ENCODE measurements at places on chromosomes 3 and 15.
A peak's percentile ranks its signal among the peaks of the same experiment; 100 is the strongest.

GRCh38 chr3:189999718-190000117, 121.0 kb downstream of the P3H2 start:
- no peak for DNase-seq

DNA sequence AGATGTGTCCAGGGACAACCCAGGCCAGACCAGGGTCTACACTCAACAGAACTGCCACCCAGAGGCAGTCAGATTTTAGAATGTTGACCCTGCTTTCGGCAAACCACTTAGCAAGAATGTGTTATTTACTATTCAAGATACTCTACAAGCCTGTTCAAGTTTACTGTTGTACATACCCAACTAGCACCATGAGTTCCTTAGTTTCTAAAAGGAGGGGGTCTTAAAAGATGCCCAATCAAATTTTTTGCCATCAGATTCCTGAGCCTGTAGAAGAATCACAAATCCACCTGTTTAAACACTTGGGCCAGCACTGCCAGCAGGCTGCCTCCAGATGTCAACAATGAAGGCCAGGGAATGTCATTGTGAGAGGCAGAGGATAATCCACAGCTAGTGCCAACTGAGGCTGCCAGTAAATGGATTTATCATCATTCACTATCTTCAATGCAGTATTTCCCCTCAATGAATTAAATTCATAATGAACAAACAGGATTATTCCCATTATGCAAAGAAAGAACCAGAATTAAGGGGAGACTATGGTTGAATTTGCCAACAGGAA, 43.5 kb upstream of the SNRPA1 start:
- no peak for DNase-seq

DNA sequence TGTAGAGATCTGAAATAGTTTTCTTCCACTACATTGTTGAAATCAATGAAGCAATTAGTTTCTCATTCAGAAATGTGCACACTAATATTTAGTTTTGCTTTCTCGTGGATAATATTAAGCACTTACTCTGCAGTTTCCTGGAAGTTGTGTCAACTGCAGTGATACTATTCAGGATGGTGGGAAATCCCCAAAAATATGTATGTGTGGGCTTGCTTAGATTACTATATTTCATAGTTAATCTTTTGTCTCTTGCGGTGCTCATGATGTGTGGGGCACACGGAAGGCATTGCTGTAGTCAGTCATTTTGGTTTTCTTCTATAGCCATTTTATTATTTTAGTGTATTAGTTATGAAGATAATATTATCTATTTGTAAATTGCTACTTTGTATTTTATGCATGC, 19.7 kb downstream of the RAB11A start:
- no peak for DNase-seq

DNA sequence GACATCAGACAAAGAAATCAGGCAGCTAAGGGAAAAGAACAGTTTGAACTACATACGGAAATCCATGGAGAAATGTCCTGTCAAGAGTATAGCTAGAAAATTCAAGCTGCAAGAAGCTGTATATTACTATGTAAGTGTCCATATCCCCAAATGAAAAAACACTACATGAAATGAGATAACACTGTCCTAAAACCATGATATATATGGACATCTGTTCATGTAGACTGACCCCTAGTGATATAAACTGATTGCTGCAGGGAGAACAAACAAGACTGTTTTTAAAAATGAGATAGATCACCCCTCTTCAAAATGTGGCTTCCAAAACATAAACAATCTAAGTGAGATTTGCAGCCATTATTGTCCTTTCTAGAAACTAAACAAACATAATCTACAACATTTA, 985.6 kb downstream of the EPHA3 start:
- peak; percentile 11 for DNase-seq

- no peak for DNase-seq
These were observed 632.7 kb downstream of the NTRK3 start for GRCh38 chr15:87623832-87624231.

DNA sequence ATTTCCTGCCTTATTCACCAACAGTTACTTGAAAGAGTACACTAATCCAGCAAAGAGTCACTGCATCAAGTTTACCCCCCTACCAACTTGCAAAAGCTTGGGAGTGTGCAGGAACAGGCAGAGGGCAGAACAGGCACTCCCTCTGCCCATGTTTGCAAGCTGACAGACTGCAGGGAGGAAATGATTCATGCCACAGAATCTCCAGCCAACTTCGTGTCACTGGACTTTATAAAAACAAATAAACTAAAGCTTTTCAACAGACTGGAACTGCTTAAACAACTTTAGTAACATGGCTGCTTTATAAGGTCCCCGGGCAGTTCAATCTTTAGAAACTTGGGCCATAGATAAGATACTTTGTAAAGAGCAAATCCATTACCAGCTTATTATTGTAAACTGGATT, 129.5 kb downstream of the THRB start:
- peak; percentile 70 for DNase-seq

- DNase-seq: no peak
These were observed 39.9 kb downstream of the PPCDC start for GRCh38 chr15:75063338-75063737.

DNA sequence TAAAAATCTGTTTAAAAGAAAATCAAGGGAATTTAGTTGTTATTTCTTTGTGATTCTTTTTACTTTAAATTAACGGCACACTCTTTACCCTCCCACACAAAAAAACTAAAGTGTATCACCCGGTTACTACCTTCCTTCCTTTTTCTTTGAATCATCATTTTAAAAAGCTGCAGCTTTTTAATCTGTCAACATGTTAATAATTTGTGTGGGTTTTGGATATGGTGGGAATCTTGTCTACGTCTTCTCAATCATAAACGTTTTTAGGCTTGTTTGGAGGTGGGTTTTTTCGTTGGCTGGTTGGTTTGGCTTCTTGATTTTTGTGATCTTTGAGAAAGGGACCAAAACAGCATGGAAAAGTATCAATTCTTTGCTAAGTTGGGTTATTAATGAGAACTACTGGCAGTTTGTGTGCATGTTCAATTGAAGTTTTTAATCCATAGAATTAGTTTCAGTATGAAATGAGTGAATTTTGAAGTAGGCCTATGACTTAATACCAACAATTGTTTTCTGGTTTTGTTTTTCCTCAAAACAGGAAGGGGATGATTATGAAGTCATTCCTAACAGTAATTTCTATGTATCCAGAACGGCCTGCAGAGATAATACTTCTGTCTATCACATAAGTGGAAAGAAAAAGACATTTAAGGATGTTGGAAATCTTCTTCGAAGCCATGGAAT, 4.5 kb downstream of the SMC4 start:
- no peak for DNase-seq

DNA sequence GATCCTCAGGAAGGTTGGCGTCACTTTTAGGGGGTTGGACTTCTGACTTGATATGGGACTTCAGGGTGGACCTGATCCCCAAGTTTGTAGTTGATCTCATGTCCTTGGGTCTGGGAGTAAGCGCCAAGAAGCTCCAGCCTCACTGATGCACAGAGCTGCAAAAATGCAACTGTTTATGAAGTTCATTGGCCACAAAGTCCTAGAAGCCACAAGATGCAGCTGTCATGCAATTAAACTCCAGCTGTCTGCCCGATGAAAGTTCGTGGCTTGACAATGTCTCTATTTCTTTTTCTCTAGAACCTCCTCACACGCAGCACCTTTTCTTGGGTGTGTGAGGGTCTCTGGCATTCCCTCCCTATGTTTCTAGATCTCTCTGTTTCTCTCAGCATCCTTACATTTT, 9.2 kb upstream of the ACAN start:
- no peak for DNase-seq

DNA sequence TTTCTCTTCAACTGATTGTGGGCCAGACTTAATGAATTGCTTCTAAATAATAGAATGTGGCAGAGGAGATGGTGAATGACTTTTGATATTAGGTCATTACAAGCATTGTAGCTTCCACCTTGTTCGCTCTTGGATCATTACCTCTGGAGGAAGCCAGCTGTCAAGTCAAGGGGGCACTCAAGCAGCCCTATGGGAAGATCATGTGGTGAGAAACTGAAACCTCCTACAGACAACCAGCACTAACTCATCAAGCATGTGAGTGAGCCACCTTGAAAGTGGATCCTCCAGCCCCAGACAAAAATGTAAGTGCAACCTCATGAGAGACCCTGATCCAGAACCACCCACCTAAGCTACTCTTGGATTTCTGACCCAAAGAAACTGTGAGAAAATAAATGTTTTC, 109.8 kb upstream of the TBC1D5 start:
- no peak for DNase-seq

DNA sequence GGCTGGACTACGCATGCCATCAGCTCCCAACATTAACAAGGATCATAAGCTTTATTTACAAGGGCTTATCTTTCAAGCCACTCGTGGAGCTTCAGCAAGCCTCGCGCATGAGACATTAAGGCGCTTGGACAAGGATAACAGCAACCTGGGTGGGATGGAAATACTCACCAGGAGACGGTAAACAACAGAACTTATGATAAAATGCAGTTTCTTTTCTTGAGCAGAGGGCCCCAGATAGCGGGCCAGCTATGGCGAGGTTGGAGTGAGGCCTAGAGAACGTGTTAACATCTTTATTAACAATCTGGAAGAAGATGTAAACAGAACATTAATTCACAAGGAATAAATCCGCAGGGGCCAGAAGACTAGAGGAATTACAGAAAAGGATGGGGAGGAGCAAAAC, 158.2 kb downstream of the NTRK3 start:
- no peak for DNase-seq

- DNase-seq: peak; percentile 74
These were observed 38.0 kb upstream of the CBLB start for GRCh38 chr3:105906836-105907235.

GRCh38 chr15:78906316-78906620, 33.6 kb downstream of the MORF4L1 start:
- DNase-seq: peak; percentile 81

DNA sequence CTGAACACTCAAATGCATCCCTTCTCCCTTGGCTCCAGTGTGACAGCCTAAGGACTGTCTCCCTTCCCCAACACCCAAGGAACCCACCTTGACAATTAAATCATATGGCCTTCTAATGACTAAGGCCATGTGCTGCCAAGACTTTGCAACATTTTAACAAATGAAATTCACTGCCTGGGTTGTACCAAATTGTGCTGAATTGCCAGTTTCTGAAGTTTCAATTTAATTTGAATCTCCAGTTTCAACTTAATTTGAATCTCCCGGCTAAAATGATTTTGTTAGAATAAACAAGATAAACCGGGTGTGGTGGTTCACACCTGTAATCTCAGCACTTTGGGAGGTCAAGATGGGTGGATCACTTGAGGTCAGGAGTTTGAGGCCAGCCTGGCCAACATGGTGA, 72.4 kb upstream of the RAP2B start:
- DNase-seq: no peak

DNA sequence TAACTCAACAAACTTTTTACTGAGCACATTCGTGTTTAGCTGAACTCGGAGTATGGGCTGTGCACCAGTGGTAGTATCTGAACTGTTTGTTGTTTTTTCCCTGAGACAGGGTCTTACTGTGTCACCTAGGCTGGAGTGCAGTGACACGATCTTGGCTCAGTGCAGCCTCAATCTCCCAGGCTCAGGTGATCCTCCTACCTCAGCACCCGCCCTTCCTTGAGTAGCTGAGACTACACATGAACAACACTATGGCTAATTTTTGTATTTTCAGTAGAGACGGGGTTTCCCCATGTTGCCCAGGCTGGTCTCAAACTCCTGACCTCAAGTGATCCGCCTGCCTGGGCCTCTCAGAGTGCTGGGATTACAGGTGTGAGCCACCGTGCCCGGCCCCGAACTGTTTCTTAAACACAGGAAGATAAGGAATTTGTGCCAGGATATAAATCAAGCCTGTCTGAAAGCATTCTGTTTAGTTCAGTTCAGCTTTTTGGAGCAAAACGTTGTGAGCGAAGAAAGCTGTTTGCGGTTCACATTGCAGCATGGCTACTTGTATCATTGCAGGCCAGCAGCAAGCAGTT, 40.4 kb upstream of the SKOR1 start:
- no peak for DNase-seq

- peak; percentile 62 for DNase-seq
These were observed 220.1 kb upstream of the PRICKLE2 start for GRCh38 chr3:64445109-64445943.

DNA sequence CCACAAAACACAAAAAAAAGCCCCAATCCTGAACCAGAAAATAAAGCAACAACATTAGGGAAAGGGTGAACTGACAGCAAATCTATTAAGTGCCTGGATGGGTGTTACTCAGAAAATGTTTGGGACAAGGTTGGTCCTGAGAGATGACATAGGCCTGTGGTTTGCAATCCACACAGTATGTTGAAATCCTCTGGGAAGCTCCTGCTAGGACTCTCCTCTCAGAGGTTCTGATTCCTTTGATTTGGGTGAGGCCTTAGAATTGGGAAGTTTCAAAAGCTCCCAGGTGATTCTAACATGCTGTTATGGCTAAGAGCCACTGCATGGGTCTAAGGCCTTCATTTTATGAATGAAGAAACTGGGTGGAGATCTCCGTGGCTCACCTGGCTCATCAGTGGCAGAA, 18.4 kb downstream of the CLDN1 start:
- peak; percentile 26 for DNase-seq

DNA sequence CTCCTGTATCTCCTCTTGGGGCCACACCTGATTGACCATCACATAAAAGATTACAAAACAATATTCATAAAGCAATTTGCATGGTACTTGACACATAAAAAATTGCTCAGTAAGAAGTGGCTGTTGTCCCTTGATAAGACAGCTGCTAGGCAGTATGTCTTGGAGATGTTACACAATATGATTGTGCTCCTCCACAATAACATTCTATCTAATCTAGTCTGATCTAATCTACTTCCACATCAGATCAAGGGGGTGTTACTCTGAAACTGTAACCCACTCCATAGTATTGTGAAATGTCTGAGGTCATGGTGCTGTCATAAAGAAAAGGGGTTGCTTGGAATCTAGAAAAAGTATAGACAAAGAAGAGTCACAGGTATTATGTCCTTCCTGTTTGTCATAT, 23.4 kb upstream of the AQP9 start:
- DNase-seq: no peak

GRCh38 chr3:65490114-65490513, 548.6 kb downstream of the MAGI1 start:
- DNase-seq: no peak

GRCh38 chr3:71462586-71462985, 120.9 kb downstream of the FOXP1 start:
- no peak for DNase-seq

- DNase-seq: no peak
These were observed 9.2 kb downstream of the RAB8B start for GRCh38 chr15:63198371-63199250.

DNA sequence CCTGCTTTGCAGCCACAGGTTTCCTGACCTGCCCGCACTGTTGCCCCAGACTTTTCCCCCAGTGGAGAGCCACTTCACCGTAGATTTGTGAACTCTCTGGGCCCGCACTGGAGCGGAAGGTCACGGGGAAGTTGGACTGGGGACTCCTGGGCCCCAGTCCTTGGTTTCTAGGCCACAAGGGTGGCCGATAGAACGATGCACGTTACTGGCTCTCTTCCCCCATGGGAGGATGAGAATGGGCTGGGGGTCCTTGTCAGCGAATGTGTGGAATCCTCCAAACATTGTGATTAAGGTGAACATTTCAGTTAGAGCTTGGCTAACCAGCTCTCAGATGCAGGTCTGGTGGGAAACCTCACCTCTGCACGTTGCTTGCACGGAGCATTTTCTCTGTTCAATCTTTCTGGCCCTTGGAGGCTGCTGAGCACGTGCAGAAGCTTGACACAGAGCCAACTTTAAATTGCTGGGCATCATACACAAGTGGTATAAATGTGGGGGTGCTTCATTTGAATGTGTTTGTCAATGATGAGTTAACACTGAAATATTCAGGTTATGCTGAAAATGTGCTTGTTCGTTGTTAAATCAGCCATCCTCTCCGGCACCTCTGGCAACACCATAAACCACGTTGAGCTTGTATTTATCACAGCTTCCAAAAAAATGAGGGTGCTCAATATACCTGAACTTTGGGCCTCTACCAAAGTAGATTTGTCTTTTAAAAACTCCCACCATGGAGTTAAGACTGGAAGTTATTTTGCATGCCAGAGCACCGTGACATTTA, 976 bp downstream of the DIS3L start:
- DNase-seq: peak; percentile 75
